AG04450 (cell line): ENCODE measurements at places on chromosomes 16 and 17.

DNA sequence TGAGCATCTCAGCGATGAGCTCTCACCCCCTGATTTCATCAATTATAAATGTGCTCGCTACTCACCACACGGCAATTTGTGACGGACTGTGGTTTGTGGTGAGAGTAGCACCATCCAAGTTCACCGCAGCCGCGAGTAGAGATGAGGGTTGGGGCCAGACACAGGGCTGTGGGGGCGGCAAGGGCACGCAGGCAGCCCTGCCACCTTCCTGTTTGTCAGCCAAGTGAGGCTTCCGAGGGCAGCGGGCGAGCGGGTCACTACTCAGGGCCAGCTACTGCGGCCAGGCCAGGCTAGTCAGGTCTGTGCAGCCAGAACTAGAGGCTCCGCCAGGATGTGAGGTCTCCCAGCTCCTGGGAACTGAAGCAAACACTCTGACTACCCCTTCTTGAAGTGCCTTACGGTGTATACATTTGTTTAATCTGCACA lies 39.6 kb upstream of the MEOX1 start:
- no peak for DNase-seq

DNA sequence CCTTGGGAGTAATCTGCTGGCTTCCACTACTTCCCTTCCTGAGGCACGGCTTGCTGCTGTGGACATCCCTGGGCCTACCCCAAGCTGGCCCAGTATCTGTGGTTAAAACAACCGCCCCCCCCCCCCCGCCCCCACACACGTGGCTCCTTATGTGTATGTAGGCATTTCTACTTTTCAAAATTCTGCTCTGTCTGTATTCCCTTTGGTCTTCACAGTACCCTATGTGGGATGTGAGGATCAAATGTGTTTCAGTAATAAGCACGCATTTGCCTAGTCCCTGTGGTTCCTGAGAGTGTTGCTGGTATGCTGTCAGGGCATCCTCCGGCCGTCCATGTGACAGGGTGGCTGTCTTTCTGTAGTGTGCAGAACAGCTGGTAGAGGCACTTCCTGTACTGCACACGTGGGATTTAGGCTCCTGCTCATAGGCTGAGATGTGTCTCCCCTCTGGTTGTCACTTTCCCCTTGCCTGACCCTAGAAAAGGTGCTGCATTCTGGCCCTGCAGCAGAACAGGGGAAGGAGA lies 2.2 kb downstream of the NT5M start:
- no peak for DNase-seq

GRCh38 chr16:12398029-12398682 lies 405.5 kb downstream of the CPPED1 start:
- no peak for DNase-seq

GRCh38 chr17:50035421-50035879 lies 20.5 kb upstream of the ITGA3 start:
- no peak for DNase-seq

DNA sequence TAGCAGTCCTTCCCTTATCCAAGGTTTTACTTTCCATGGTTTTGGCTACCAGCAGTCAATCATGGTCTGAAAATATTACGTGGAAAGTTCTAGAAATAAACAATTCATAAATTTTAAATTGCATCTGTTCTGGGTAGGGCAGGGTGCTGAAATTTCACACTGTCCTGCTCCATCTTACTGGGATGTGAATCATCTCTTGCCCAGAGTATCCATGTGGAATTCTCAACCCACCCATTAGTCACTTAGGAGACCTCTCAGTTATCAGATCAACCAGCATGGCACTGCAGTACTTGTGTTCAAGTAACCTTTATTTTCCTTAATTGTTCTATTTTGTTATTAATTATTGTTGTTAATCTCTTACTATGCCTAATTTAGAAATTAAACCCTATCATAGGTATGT lies 202.8 kb upstream of the CPHXL start:
- DNase-seq, result no peak

- DNase-seq, result no peak
These were observed 42.1 kb upstream of the DLX4 start for GRCh38 chr17:49926886-49927285.

- DNase-seq, result no peak
These were observed 207.1 kb upstream of the ASIC2 start for GRCh38 chr17:33500151-33500550.

DNA sequence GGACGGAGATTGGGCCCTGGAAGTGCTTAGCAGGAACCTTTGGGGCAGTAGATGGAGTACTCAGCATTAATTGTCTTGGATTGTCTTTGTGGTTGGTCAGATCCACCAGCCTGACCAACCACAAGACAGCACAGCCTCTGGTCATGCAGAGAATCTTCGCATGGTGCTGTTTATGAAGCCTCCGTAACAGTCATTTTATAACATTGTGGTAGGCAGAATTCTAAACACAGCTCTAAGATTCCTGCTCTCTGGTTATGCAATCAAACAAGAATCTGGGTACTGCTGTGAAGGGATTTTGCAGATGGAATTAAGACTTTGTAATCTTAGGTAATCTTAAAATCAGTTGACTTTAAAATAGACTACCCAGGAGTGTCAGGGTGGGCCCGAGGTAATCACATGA lies 312.2 kb upstream of the GOT2 start:
- DNase-seq, result no peak

- no peak for DNase-seq
These were observed 23.2 kb upstream of the ARHGAP17 start for GRCh38 chr16:25038239-25038954.

DNA sequence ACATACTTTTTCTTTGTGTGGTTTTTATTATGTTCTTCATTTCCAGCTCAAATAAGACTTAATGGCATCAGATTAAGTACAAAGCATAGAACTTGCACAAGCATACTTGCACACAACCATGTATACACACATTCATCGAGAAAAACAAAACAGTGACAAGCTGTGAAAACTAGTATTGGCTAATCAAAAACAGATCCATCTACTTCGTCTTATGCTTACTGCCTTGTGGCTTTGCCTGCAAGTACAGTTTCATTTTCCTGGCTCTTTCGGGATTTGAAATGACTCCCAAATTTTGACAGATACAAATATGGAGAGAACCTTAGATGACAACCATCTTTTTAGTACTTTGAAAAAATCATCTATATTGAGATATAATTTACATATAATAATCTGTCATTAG lies 338.3 kb downstream of the BCAS3 start:
- DNase-seq, result no peak

DNA sequence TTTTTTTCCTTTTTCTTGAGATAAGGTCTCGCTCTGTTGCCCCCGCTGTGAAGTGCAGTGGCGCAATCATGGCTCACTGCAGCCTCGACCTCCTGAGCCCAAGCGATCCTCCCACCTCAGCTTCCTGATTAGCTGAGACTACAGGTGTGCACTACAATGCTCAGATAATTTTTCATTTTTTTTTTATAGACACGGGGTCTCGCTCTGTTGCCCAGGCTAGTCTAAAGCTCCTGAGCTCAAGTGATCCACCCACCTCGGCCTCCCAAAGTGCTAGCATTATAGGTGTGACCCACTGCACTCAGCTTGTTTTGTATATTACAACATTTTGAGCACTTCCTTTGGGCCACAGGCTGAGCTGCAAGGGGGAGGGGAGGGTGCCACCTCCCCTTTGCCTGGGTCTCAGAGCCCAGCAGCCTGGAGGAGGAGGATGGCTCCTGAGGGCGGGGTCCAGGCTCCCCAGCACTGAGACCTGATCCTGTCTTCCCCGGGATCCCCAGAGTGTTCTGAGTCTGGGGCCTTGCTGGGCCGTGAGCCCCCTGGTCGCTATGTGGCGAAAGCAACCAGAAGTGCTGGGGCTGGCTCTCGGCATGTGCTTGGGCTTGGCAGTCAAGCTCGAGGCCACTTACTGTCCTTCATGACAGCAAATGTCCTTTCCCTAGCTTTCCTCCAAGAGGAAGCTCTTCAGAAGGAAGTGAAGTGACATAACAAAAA lies 8.1 kb downstream of the DEF8 start:
- DNase-seq, result no peak

DNA sequence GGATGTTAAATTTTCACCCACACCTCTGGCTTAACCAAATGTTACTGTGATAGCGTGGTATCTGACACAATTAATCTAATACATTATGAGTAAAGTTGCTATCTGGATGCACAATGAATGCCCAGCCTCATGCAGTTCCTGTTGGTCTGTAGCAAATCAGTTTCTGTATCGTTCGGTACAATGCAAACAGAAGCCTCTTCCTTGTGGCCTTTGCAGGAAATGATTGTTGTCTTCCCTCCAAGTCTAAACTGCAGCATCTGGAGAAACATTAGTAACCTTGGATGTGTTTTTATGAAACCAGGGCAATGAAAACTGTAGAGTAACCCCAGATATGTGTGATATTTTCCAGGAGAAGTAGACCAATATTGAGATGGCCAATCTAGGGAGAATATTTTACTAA lies 46.8 kb downstream of the CYB561 start:
- no peak for DNase-seq

DNA sequence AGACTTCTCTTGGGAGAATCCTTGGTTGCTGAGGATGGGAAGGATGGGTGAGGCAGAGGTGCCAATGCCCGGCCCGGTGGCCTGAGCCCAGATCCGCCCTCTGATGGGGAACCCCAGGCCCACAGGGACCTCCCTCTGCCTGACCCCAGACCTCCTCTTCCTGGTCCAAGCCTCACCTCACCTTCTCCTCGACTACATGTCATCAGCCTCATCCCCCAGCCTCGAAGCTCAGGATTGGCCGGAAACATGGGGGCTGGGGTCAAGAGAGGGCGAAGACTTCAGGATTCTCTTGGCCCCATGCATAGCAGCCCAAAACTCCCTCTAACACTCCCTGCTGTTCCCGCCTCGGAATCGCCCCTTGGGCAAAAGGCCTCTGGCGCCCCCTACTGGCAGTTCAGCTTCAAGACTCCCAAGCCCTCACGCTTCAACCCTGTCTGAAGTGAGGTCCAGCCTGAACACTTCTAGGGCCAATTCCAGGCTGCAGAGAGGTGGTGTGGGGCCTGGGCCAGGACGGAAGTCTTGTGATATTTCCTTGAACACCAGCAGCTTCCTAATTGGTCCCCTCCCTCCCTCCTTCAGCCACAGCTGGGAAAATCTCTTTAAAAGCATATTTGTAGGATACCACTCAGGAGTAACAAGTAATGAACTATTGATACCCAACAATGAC lies 47.2 kb downstream of the ARHGAP27 start:
- peak; percentile 53 for DNase-seq

DNA sequence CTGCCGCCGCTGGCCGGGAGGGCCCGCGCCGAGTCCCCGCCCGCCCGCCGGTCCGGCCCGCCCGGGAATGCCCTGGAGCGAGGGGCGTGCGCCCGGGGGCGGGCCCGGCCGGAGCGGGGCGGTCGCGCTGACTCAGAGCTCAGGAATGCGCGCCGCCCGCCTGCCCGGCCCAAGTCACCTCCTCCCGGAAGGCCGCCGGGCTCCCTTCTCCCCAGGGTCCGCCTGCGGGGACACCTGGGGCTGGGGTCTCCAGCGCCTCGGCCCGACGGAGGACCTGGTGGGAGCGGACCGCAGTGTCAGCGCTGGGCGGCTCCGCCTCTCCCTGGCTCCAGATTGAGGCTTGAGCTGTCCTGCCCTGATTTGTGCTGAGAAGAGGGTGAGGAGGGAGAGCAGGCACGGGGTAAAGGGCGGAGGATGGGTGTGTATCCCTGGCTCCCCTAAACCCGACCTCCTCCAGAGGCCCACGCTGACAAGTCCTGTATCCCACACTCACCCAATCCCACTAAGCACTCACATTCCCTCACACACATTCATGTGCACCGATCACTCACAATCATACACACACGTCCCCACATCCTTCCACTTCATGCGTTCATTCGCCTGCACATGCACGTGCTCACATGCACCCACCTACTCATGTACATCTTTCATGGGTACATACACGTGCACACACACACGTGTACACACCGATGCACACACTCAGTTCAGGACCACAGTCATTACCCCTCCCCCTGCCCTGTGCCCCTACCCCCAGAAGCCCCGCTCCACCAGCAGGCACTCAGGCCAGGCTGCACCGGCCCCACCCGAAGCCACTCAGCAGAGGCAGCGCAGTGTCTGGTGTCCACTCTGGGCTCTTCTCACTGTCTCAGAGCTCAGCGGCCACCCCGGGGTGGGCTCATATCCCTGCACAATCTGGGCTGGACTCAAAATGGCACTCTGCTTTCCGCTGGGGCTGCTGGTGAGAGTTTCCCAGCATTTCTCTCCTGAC lies at the start of gene RHBDF1:
Gene RHBDF1 (minus strand): TSS at position 71 of the 988 bp plus-strand sequence. CDS start 7,616 bp downstream, outside the sequence.
- DNase-seq, result no peak

GRCh38 chr16:1099189-1100083 lies 3.4 kb upstream of the C1QTNF8 start:
- DNase-seq, result no peak

DNA sequence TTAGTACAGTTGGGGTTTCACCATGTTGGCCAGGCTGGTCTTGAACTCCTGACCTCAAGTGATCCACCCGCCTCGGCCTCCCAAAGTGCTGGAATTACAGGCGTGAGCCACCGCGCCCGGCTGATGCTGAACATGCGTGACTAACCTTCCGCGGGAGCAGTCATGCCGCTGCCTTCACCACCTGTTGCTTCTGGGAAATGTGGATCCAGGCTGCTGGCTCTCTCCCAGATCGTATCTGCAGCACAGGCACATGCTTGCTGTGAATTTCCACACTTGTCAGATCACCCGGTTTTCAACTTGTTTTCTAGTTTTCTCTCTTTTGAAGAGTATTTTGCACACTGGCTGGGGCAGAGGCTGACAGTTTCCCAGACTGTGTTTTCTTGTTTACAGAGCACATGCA lies 97.9 kb downstream of the ADCY9 start:
- DNase-seq, result no peak

DNA sequence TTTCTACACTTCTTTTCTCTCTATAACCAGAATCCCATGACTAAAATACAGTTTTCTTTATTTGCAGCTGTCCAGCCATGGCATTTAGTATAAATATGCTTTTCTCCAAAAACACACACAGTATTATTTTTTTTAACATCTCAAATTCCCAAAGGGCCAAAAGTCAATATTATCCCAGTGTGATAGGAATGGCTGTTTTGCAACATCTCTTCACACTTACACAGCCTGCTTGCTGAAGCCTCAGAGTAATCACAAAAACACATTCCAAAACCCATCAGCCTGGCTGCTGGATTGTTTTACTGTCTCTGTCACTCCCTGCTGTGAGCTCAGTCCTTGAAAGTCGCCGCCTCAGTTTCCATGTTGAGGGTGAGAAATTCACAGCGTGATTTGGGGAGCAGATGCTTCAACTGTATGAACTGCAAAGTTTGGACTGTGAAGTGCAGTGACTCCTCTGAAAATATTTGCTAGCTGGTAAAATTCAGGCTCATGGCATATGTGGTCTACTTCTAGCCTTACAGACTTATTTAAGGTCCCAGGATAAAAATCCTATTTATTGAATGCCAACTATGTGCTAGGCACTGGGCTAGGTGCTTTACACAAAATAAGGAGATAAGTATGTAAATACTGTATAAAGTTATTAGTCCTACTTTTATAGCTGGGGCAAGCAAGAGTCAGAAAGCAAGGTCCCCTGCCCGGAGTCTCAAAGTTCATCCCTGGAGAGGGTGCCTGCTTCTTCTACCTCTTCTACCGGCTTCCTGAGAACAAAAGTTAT lies 116.5 kb downstream of the SOCS1 start:
- no peak for DNase-seq

DNA sequence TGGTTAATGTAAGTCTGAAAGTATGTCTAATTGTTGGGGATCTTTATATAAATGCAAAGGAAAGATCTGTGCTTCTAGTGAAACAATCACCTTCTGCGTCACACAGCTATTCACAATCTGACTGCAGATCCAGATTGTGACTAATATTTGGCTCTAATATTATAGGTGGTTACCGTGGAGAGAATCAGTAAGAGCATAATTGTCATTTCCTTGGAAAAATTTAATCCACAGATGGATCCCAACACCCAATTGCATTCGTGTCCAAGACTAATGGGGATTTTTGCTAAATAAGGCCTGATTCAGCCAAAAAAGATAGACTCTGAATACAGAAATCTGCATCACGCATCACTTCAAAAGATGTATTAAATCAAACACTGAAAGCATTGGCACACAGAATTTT lies 2.7 kb upstream of the KCNJ2 start:
- DNase-seq, result no peak

- no peak for DNase-seq
These were observed 60.8 kb downstream of the TMEM235 start for GRCh38 chr17:78291944-78292910.
